ENCODE measurements at places on chromosomes 12 and 14.

- DNase-seq, result no peak
These were observed 159.7 kb upstream of the BMP4 start for GRCh38 chr14:54116198-54116885.

- DNase-seq, result no peak
These were observed 2.1 kb downstream of the WASHC4 start for GRCh38 chr12:105109465-105110212.

DNA sequence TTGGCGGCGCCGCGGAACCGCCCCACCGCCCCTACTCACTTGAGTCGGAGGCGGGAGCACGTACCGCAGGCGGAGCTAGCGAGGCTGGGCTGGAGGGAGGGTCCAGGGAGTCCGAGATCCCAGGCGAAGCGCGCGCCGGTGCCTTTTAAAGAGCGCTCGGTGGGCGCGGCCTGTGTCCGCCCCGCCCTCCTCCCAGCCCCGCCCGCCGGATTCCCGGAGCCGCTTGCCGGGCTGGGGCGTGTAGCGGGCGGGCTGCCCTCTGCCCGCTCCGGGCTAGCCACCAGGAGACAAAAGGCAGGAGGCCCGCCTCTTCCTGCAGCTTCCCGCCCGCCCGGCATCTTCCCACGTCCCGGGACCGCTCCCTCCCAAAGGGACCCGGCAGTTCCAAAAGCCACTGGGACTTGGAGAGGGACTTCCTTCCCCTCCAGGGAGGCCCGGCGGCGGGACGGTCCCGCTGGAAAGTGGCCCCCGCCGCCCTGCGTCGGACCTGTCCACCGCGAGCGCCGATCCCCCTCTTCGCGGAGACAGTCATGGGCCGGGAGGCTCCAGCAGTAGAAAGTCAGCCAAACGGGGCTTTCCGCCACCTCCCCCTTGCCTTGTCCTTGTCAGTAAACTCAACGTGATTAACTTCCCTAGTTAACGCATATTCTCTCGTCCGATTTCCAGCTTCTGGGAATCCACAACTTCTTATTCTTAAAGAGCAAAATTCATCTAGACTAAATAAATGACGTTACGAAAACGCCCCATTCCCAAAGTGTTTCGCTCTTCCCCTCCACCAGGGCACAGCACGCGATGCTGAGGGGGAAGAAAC lies at the start of gene CSRP2:
Gene CSRP2, minus strand, starts transcription at position 121 of the 811 bp plus-strand sequence. CDS start 12,759 bp downstream, outside the sequence.
- DNase-seq, result peak; percentile 38

- no peak for DNase-seq
These were observed 35.6 kb upstream of the GPR68 start for GRCh38 chr14:91280129-91280528.

DNA sequence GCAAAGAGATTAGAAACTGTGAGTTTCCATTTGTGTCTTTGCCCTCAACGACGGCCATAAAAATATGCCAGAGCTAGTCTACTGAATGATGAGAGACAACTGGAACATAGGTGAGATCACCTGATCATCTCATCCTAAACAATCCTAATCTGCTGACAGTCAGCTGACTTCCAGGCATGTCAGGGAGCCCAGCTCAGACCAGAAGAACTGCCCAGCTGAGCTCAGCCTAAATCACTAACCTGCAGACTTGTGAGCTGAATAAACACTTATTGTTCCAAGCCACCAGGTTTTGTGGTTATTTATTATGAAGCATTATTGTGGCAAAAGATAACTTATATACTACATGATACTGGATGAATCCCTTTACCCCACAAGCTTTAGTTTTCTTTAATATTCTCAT lies 118.9 kb upstream of the PLEKHG7 start:
- DNase-seq, result no peak

DNA sequence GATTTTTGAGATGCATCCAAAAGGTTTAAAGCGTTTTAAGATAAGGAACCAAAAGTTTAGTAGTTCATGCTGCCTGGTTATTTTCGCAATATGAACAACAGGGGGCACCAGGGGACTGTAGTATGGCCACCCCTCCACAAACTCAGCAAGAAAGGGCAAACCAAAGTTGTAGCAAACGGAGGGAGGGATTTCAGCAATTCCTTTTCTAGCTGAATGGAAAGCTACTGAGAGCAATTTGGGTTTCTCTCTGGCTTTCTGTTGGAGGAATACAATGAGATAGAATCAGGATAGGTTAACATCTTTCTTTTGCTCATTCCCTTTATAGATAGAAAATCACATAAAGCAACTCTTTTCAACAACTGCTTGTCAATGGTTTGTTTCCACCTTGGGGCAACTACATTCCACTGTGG lies 62.5 kb downstream of the DRAM1 start:
- DNase-seq, result peak; percentile 51

GRCh38 chr12:108807476-108807875 lies 49.9 kb downstream of the SSH1 start:
- no peak for DNase-seq

- DNase-seq, result no peak
These were observed 11.1 kb upstream of the EGLN3 start for GRCh38 chr14:33962016-33962415.

DNA sequence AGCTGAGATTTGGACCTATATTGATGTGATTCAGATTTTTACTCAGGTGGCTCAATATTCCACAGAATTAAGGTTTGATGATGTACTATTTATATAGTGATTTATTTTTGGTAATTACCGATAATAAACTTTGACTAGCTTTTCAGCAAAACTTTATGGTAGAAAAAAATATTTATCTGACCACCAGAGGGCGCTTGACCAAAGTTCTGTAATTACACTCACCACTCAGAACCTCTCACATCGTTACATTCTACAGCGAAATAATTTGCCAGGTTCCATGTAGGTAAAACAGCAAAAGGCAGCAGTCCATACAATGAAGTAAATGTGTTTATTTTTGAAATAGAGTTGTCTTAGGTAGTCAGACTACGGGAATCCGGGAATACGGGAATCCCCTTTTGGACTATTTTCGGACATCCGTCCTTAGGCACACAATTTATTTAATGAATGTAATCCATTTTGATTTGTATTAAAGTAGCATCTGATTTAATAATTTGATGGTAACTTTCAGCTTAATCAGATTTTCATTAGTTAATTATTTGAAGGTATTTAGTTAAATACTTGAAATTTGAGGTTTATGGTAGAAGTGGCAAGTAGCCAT lies 143.0 kb upstream of the DDHD1 start:
- DNase-seq, result peak; percentile 35

DNA sequence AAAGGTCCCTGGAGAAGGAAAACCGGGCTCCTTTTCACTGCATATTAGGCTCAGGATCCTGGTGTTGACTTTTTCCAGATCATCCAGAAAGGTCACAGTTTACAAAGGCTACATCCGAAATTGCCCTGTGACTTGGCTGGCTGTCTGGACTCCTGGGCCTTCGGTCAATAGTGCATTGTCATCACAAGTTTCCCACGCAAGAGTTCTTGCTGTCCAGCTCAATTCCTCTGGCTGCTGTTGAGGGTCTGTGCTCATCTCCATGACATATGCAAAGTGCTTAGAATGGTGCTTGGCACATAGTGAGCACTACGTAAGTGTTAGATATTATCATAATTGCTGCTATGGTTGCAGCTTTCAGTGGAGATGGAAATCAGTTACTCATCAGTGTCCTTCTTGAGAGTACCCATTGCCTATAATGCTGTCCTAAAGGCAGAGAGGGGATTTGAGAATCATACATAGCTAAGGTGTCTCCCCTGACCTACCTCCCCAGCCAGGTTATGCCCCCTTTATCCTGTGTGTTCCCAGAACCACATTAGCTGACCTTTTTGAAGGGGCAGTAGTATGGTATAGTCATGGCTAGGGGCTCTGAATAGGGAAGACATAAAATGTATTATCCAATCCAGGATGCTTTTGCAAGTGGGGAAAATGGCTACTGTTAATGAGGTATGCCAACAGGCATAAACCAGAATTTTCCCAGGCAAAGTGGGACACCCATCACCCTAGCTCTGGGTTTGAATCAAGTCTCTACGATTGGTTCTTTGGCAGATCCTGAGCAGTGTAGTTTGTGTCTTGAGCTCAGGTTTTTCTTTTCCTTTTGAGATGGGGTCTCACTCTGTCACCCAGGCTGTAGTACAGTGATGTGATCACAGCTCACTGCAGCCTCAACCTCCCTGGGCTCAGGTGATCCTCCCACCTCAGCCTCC lies 132.0 kb upstream of the CCND2 start:
- DNase-seq, result no peak

- DNase-seq, result no peak
These were observed 36.8 kb upstream of the VWF start for GRCh38 chr12:6161124-6161882.

DNA sequence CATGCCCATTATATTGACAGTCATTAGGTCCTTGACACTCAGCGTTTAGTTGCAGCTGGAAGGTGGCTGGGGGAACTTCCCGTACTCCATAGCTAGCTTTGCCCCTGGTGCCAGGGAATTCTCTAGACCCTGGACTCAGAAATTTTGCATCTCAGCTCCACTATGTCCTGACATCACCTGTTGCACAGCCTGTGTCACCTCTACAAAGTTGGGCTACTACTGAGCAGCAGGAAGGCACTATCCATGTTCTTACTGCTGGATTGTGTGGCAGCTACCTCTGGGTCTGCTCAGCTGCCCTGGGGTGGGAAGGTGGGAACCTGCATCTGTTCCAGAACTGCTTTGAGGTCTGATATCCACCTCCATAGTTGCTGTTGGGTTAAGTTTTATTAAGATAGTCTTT lies 11.0 kb downstream of the KCNJ8 start:
- no peak for DNase-seq

DNA sequence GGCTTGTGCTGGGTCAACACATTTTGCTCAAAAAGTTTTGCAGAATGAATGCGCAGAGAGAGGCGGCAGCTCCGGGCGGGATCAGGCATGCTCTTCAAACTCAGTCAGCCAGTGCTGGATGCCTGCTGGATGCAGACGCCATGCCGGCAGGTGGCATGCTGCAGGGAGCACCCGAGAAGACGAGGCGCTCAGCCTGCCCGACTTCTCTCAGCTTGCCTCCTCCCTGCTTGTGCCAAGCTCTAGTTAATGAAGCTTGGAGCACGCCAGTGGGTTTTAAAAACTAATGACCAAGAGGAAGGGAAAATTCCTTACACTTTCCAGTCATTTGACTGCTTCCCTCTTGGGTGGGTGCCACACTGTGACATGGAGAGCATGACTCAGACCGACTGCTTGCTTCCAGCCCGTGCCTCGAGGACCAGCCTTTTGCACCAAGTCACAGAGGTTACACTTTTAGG lies 39.8 kb downstream of the SLC24A4 start:
- no peak for DNase-seq

DNA sequence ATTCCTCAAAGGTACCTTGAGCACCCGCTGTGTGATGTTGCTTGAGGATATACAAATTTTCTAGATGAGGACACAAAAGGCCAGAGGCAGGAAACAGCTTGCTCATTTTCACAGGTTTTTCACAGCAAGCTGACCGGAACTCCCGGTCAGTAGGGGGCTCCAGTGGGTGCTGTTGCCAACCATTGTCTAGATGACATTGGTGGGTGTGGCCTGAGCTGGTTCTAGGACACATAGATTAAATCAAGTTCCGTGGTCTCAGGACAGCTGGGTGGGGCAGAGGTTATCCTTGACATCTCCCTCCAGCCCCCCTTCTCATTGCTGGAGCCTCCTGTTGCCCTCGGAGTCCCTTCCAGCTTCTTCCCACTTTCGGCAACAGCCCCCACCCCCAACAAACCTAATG lies 153.6 kb upstream of the FKBP4 start:
- no peak for DNase-seq

GRCh38 chr14:90624732-90625400 lies 191.4 kb downstream of the TTC7B start:
- no peak for DNase-seq

GRCh38 chr14:69868363-69868963 lies 10.8 kb upstream of the SMOC1 start:
- DNase-seq, result no peak

- DNase-seq, result no peak
These were observed 277.2 kb downstream of the SYT1 start for GRCh38 chr12:79141776-79142175.

GRCh38 chr12:105330931-105331804 lies 677 bp downstream of the C12orf75 start:
- DNase-seq, result peak; percentile 14

- no peak for DNase-seq
These were observed 18.6 kb downstream of the CLIP1 start for GRCh38 chr12:122403831-122404230.

All from CD4-positive, alpha-beta T cell treated with Interleukin-6 at 100 ng/mL for 8 hours (primary cell).